Glomerular endothelial cell (primary cell): ENCODE measurements at places on chromosomes 6 and 20. TPM values are rescaled to one million over a fixed set of nuclear protein-coding genes. Genes with fewer than 3 reads are reported as not detected.

The ARMH2 gene
- not detected in 2 replicates for total RNA-seq

The UST gene
- 2.0 and 21.0 TPM in 2 replicates for total RNA-seq

The ARHGAP18 gene
- 46.6 TPM in 2 replicates for total RNA-seq

The RBL1 gene
- total RNA-seq = 3.8 and 4.3 TPM in 2 replicates

The DEFB124 gene
- not detected in 2 replicates for total RNA-seq

The TP53TG5 gene
- not detected in 2 replicates for total RNA-seq

The PPP1R3G gene
- total RNA-seq = 0.70 and 1.4 TPM in 2 replicates

The B3GAT2 gene
- total RNA-seq = not detected in 2 replicates

The SRMS gene
- total RNA-seq = not detected in 2 replicates

The ADRM1 gene
- total RNA-seq = 197 and 227 TPM in 2 replicates
